ENCODE measurements at places on chromosomes 5 and 9. TPM values are rescaled to one million over a fixed set of nuclear protein-coding genes. Genes with fewer than 3 reads are reported as not detected.

NMRK1 gene
- 4.8 TPM for total RNA-seq

IFNB1 gene
- total RNA-seq = not detected

PAEP gene
- 0.20 TPM for total RNA-seq

CER1 gene
- not detected for total RNA-seq

FBXL7 gene
- total RNA-seq = 1.6 TPM
